Thoracic aorta (tissue), 2 donors: ENCODE measurements at places on chromosomes 2 and 18.

DNA sequence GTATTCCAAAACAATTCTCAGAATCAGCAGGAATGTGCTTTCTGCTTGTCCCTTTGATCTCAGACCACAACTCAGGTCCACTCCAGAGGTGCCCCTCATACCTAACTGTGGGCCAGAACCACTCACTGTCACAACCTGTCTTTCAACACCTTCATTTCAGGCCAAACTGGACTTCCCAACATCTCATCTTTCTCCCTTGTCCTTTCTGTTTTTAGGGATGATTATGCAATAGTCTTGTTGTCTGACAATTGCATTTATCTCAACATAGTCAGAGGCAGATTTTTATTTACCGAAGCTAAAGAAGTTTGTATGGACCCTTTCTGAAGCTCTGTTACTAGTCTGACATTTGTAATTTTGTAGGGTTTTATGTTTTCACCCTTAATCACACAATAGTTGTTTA is 95.9 kb downstream of the EPHA4 start:
- no peak for DNase-seq

DNA sequence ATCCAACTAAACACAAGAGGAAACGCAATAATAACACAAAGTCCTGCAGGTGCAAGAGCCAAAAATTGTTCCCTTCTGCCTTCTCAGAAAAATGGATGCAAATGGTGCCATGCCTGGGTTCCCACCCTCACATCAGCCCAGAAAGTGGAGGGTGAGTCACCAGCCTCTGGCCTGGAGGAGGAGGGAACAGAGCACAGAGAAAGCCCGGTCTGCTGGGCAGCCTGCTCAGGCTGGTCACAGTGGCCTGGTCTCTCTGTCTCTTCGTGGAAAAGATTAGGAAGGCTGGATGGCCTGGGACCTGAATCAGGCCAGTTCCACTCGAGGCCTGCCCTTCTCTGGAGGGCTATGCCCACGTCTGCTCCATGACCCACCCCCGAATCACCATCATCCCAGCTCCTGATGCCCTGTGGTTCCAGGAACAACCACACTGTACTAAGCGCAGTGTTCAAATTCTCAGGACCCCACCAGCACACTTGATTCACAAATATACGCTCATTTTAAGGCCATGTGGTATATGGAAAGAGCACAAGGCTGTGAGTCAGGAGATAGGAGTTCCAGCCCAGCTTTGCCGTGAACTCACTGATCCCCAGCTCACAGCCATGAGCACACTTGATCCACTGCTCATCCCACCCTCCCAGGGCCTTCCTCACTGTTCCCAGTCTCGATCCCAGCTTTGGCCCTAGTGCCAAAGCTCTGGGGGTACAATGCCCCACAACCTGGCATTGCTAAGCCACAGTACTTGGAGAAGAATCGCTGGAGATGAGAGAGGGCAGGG is 82.1 kb downstream of the ZBTB7C start:
- DNase-seq: no peak

DNA sequence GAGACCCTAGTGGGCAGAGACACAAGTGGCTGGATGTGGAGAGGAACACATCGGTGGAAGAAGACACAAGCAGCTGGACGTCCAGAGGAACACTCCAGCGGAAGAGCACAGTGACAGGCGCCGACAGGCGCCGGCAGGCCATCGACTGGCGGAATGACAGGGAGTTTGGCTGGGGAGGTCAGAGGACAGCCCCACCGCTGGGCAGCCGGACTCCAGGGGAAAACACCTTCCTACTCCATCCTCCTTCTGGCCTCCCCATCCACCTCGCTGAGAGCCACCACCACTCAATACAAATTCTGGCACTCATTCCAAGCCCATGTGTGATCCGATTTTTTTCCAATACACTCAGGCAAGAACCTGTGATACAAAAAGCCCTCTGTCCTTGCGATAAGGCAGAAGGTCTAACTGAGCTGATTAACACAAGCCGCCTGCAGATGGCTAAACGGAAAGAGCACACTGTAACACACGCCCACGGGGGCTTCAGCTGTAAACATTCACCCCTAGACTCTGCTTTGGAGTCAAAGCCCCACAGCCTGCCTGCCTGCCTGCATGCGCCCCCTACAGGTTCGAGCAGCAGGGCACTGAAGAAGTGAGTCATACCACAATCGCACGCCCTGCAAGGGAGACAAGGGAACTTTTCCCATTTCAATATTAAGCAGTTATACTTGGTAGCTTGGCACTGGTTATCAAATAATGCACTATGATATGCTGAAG is 50.2 kb upstream of the LRP1B start:
- DNase-seq: no peak

GRCh38 chr2:178057179-178057680 is 15.3 kb downstream of the PDE11A start:
- DNase-seq: no peak

- no peak for DNase-seq
Measured at GRCh38 chr2:148899638-148900318, 24.8 kb downstream of the KIF5C start.

GRCh38 chr2:48395658-48396057 is 134.3 kb upstream of the STON1 start:
- no peak for DNase-seq

- no peak for DNase-seq
Measured at GRCh38 chr18:46220116-46220515, 115.9 kb downstream of the HAUS1 start.

GRCh38 chr2:205747829-205748386 is 65.6 kb downstream of the NRP2 start:
- DNase-seq: no peak

- DNase-seq: no peak
Measured at GRCh38 chr2:85340034-85340892, 12.5 kb upstream of the TGOLN2 start.

DNA sequence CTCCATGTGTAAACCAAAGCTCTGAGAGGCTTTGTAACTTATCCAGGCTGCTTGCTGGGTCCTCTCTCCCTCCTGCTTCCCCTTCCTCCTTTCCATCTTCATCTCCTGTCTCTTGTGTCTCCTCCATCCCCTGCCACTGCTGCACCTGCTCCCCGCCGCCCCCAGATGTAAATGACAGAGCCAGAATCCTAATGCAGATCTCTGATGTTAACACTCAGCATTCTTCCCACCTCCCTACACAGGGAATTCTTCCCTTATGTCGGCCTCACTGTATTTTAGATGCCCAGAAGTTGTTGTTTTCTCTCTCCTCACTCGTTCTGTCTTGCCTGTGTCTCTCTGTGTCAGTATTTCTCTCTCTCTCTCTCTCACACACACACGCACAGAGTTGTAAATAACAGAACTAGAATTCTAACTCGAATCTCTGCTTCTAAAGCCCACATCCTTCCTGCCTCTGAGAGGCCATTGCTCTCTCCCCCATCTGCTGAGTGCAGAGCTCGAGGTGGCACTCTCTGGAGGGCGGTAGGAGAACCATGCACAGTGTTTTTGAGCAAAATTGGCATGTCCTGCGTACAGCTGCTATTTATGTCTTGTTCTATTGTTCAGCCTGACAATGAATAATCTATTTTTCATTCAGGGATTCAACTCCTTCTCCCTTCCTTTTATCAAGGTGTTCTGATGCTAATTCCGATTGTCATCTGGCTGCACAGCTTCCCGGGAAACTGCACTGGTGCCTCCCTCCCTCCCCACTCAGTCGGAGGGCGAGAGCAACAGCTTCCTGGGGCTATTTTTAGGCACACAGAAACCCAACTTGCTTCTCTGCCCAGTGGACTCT is 219.9 kb downstream of the SH3RF3 start:
- DNase-seq: no peak

DNA sequence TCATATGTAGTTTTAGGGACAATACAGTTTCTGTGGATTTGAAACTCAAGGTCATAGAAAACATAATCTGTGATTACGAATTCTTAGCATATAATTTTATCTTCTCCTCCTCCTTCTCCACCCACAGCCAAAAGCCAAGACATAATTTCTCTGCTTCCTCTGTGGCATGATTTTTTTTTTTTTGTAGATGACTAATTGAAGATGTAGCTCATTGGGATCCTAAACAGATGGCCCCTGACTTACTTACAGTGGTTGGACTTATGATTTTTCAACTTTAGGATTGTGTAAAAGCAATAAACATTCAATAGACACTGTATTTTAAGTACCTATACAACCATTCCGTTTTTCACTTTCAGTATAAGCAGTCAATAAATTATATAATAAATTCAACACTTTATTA is 42.3 kb downstream of the FSIP2 start:
- DNase-seq: no peak

GRCh38 chr18:55920063-55920462 is 332.1 kb upstream of the TCF4 start:
- DNase-seq: no peak

GRCh38 chr18:10405816-10406663 is 48.4 kb upstream of the APCDD1 start:
- no peak for DNase-seq

GRCh38 chr2:189498205-189498604 is 56.9 kb downstream of the WDR75 start:
- no peak for DNase-seq

- no peak for DNase-seq
Measured at GRCh38 chr2:120798567-120799247, 63.0 kb downstream of the GLI2 start.

GRCh38 chr2:234548695-234549420 is 52.0 kb upstream of the ARL4C start:
- no peak for DNase-seq

DNA sequence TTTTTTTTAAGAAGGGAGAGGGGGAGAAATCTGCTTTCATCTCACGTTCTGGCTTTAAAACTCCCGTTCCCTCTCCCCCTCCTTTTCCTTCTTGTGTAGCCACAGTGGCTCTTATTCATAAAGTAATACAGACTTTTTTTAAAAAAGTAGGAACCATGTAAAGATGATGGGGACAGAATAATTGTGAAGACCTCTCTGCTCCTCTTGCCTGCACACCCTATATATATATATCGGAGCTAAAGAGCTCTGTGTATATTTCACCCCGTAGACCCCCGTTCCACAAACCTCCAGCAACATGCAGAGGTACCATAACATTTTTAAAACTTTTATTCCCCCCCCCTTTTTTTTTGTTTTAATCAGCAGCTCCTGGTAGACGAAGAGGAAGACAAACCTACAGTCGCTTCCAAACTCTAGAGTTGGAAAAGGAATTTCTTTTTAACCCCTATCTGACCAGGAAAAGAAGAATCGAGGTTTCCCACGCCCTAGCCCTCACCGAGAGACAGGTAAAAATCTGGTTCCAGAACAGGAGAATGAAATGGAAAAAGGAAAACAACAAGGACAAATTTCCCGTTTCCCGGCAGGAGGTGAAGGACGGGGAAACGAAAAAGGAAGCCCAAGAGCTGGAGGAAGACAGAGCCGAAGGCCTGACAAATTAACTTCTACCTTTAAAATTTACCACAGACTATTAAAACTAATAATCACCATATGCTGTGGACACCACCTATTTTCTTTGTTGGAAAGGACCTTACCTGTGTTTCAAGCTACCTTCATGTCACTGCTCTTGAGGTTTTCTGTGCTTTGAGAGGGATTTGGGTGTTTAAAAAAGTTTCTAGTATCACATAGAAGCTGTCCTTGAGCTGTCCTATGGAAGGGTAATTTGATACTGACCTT is 1.7 kb downstream of the HOXD8 start:
- no peak for DNase-seq

- no peak for DNase-seq
Measured at GRCh38 chr2:157696036-157696435, 67.4 kb upstream of the ACVR1C start.

DNA sequence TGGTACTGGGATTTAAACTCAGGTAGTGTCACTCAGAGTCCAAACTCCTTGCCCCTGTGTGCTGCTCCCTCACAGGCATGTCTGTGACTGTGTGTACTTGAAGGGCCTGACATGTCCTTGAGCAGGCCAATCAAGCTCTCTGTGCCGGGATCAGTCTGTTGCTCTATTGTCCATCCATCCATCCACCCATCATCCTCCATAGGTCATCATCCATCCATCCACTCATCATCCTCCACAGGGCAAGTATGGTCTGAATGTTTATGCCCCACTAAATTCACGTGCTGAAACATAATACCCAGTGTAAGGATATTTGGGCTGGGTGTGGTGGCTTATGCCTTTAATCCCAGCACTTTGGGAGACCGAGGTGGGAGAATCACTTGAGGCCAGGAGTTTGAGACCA is 24.5 kb upstream of the NEB start:
- no peak for DNase-seq

DNA sequence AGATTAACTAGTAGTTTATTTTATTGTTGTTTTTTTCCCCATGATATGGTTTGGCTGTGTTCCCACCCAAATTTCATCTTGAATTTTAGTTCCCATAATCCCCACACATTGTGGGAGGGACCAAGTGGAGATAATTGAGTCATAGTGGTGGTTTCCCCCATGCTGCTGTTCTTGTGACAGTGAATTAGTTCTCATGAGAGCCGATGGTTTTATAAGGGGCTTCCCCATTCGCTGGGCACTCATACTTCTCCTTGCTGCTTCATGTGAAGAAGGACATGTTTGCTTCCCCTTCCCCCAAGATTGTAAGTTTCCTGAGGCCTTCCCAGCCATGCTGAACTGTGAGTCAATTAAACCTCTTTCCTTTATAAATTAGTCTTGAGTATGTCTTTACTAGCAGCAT is 36.5 kb downstream of the GALNT14 start:
- no peak for DNase-seq

- no peak for DNase-seq
Measured at GRCh38 chr2:180002198-180002770, 4.8 kb downstream of the CWC22 start.

DNA sequence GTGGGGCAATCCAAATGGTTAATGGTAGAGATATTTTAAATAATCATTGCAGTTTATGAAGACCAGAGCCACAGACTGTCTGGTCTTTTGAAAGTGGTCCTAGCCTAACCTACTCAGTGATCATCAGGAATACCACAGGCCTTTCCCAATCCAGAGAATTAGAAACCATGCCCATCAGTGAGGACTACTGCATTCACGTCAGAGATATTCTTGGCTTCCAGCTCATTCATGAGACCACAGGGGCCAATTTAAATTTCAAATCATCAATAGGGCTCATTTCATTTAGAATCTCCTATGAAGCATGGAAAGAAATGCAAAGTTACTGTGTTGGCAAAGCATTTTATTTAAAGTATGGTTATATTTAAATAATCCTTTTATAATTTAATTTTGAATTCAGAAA is 362.3 kb upstream of the KCNJ3 start:
- DNase-seq: no peak

GRCh38 chr2:44949329-44950151 is 8.0 kb downstream of the SIX3 start:
- DNase-seq: no peak

DNA sequence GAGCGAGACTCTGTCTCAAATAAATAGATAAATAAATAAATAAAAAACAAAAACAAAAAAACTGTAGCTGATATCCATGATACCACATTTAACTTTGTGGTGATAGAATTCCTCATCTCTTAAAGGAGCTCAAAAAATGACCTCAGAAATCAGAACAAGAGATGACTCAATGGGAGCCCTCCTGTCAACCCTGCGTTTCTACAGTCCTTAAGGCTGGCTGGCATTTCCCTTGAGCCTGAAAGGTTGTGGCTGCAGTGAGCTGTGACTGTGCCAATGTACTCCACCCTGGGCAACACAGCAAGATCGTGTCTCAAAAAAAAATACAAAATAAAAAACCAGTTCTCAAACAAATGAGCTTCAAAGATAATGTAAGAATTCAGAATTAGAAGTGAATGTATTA is 40.4 kb downstream of the CHST9 start:
- no peak for DNase-seq

GRCh38 chr2:8847400-8847799 is 10.0 kb upstream of the KIDINS220 start:
- no peak for DNase-seq
